SJCRH30 (cell line): ENCODE measurements at places on chromosomes 1 and 21. TPM values are rescaled to one million over a fixed set of nuclear protein-coding genes. Genes with fewer than 3 reads are reported as not detected.
A peak's percentile ranks its signal among the peaks of the same experiment; 100 is the strongest.

DNA sequence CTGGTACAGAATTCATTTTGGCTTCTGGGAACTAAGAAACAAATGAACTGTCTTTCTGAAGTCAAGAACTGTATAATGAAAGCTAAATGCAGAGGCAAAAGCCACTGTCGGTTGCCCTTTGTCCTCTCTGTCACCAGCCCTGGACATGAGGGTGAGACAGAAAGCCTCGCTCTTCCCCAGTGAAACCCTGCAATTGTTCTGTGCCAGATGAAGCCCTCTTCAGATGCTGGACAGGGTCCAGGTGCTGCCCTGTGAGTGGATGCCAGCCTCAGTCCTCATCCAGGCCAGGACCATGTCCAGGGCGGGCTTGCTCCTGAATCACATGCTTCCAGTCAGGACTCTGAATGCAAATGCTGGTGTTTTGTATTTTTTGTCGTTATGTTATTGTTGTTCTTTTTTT is 138.7 kb downstream of the RUNX1 start:
- DNase-seq = no peak
- no peaks in the 10 kb centered on the region for H3K4me1 ChIP-seq
- no peak overlapping the region for H3K27ac ChIP-seq
- H3K27me3 ChIP-seq = no peaks in the 10 kb centered on the region
- H3K4me3 ChIP-seq = no peak overlapping the region

DNA sequence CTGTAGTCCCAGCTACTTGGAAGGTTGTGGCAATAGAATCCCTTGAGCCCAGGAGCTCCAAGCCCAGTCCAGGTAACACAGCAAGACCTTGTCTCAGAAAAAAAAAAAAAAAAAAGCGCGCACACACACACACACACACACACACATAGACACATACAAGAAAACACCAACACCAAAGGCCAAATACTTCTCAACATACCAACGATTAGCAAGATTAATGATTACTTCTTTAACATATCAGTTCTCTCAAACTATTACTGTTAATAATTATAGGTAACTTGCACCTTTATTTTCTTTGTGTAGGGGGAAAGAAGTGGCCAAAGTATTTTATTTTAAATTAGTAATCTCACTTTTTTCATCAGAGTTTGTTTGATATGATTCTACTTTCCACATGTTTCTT is 289.5 kb upstream of the ADGRL2 start:
- H3K27me3 ChIP-seq = no peaks in the 10 kb centered on the region
- DNase-seq = no peak
- H3K4me3 ChIP-seq = no peak overlapping the region
- H3K36me3 ChIP-seq = no peaks in the 10 kb centered on the region

- no peak overlapping the region for H3K4me3 ChIP-seq
- H3K27ac ChIP-seq = no peak overlapping the region
- no peaks in the 10 kb centered on the region for H3K4me1 ChIP-seq
- H3K36me3 ChIP-seq = no peaks in the 10 kb centered on the region
- no peaks in the 10 kb centered on the region for H3K27me3 ChIP-seq
- DNase-seq = no peak
Measured at GRCh38 chr1:156808186-156809030, 8.2 kb downstream of the SH2D2A start.

DNA sequence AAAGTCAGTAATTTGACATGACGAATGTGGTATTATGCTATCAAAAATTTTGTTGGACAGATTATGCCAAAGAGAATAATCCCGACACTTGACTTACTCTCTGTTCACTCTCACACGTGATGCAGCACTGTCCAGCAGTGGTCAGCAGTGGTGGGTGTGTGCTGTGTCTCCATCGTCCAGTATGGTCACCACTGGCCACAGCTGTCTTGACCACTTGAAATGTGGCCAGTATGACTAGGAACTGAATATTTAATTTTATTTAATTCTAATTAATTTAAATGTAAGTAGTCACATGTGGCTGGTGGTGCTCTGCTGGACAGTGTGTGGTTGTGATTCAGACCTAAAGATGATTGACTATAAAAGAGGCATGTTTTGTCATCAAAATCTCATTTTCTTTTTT is 24.0 kb downstream of the URB2 start:
- no peak overlapping the region for H3K4me3 ChIP-seq
- no peak overlapping the region for H3K27ac ChIP-seq
- H3K4me1 ChIP-seq = peaks cover 8% of the 10 kb centered on the region
- H3K36me3 ChIP-seq = peaks cover 59% of the 10 kb centered on the region

The C4BPA gene
- total RNA-seq = 0.05 and 0.06 TPM in 2 replicates

- no peak for DNase-seq
- H3K36me3 ChIP-seq = no peaks in the 10 kb centered on the region
- H3K27ac ChIP-seq = no peak overlapping the region
- H3K4me1 ChIP-seq = no peaks in the 10 kb centered on the region
- no peak overlapping the region for H3K4me3 ChIP-seq
- H3K27me3 ChIP-seq = 0 out of 2 replicates have a peak, but pooled peaks cover 5% of the 10 kb centered on the region
Measured at GRCh38 chr1:65722461-65722860, 70.2 kb upstream of the PDE4B start.

- no peaks in the 10 kb centered on the region for H3K27me3 ChIP-seq
- no peak overlapping the region for H3K4me3 ChIP-seq
- no peak overlapping the region for H3K27ac ChIP-seq
- H3K36me3 ChIP-seq = no peaks in the 10 kb centered on the region
Measured at GRCh38 chr21:42151148-42151947, 67.6 kb upstream of the ABCG1 start.

- H3K27me3 ChIP-seq = no peaks in the 10 kb centered on the region
- H3K27ac ChIP-seq = no peak overlapping the region
- H3K4me1 ChIP-seq = no peaks in the 10 kb centered on the region
- no peak for DNase-seq
- peaks cover 68% of the 10 kb centered on the region for H3K36me3 ChIP-seq
- no peak overlapping the region for H3K4me3 ChIP-seq
Measured at GRCh38 chr21:31667132-31667531, 7.6 kb downstream of the SOD1 start.

The XCL1 gene
- 0.06 and 0.33 TPM in 2 replicates for total RNA-seq

GRCh38 chr1:10152709-10153284 is 57.6 kb upstream of the KIF1B start:
- peaks cover 14% of the 10 kb centered on the region for H3K36me3 ChIP-seq
- H3K27me3 ChIP-seq = no peaks in the 10 kb centered on the region
- peak; percentile 77 for DNase-seq
- no peak overlapping the region for H3K27ac ChIP-seq

The KLF17 gene
- not detected in 2 replicates for total RNA-seq

- no peaks in the 10 kb centered on the region for H3K27me3 ChIP-seq
- H3K4me1 ChIP-seq = no peaks in the 10 kb centered on the region
- H3K36me3 ChIP-seq = no peaks in the 10 kb centered on the region
- no peak overlapping the region for H3K4me3 ChIP-seq
- no peak overlapping the region for H3K27ac ChIP-seq
Measured at GRCh38 chr1:71593523-71593922, 512.7 kb upstream of the ZRANB2 start.

DNA sequence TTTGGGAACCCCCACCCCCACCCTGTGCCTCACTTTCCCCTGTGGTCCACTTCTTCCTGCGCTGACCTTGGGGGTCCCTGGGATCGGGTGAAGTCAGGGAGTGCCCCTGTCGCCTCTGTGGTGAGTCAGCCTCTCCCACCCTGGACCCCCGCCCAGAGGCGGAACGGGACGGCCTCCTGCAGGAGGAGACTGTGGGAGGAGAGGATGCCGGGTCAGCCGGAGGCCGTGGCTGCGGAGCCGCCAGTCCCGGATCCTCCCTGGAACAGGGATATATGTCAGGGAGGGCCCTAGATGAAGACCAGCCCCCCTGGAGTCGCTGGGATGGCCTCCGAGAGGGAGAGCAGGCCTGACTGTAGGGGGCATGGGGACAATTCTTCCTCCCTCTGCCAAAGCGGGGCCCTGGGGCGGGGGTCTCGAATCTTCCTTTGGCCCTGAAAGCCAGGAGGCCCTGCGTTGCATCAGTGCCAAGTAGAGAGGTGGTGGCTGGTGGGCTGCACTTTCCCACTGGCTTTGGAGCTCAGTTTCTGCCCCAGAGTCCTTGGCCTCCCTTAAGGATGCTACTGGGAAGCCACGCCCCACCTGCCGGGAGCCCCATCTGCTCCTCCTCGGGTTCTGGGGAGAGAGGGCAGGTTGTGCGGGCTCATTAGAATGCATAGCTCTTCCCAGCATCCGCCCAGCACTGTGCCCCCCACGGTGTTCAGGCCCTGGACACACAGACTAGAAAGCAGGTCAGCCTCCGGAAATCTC is 930 bp downstream of the ARHGEF10L start:
- peak overlapping the region; percentile 58 for H3K27ac ChIP-seq
- H3K36me3 ChIP-seq = no peaks in the 10 kb centered on the region
- peak; percentile 59 for DNase-seq
- peak overlapping the region; percentile 99 for H3K4me3 ChIP-seq
- H3K27me3 ChIP-seq = no peaks in the 10 kb centered on the region

DNA sequence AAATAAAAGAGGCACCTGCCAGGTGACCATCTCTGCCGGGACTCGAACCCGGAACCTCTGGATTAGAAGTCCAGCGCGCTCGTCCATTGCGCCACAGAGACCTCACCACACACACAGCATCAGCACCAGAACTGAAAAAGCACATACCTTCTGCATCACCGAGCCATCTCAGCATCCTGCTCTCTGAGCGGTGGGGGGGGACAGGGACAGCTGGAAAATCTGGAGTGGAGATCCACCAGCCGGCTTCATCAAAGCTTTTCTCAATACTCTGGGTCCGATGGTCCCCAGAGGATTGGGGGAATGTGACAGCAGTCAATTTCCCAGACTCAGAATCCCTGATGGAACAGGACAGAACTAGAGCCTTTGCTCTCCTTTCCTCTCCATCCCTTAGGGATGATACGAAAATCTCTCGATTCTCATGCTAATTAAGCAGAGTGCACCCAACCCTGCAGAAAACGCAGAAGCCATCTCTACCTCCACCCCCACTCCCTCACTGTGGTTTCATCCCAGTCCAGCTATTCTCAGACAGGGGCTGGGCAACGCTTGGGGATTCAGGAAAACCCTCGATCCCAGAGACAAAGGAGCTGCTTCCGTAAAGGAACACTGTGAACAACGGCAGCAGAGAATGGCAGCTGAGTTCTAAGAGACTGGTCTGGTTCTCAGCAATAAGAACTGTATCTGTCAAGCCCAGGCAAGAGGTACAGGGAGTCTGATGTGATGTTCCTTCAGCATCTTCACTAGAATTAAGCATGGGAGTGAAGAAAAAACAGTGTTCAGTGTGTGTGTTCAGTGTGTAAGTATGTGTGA is 29.6 kb upstream of the CADM3 start:
- no peak overlapping the region for H3K4me3 ChIP-seq
- no peaks in the 10 kb centered on the region for H3K4me1 ChIP-seq
- H3K36me3 ChIP-seq = no peaks in the 10 kb centered on the region
- DNase-seq = peak; percentile 3

GRCh38 chr1:59014827-59015226 is 231.0 kb upstream of the JUN start:
- H3K4me3 ChIP-seq = no peak overlapping the region
- no peak overlapping the region for H3K27ac ChIP-seq
- no peaks in the 10 kb centered on the region for H3K27me3 ChIP-seq
- no peaks in the 10 kb centered on the region for H3K36me3 ChIP-seq
- no peak for DNase-seq

- H3K36me3 ChIP-seq = no peaks in the 10 kb centered on the region
- no peak for DNase-seq
Measured at GRCh38 chr21:24272521-24272938, 1334.8 kb downstream of the MRPL39 start.

The LENEP gene
- total RNA-seq = not detected in 2 replicates

DNA sequence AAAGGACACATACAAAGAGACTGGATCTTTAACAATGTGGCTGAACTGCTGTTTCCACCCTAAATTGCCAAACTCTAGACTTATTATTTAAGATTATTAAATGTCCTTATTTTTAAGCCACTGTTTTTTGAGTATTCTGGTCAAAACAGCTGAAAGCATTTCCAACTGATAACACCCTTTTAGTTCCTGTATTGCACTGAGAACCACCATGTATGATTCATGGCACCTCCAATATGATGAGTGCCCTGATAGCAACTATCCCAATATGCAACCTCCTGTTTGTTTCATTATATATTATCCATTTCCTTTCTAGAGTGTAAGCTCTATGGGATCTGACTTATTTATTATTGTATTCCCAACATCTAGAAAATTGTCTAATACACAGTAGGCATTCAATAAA is 269.4 kb downstream of the HHIPL2 start:
- H3K27ac ChIP-seq = no peak overlapping the region
- peaks cover 2% of the 10 kb centered on the region; the same call in 1 of the 2 replicates for H3K27me3 ChIP-seq
- H3K4me1 ChIP-seq = peaks cover 8% of the 10 kb centered on the region
- no peak for DNase-seq
- no peaks in the 10 kb centered on the region for H3K36me3 ChIP-seq

GRCh38 chr1:47690341-47691250 is 252.8 kb downstream of the FOXD2 start:
- H3K4me3 ChIP-seq = peak overlapping the region; percentile 53
- H3K36me3 ChIP-seq = no peaks in the 10 kb centered on the region
- H3K27ac ChIP-seq = peak overlapping the region; percentile 86
- no peaks in the 10 kb centered on the region for H3K27me3 ChIP-seq

- no peak overlapping the region for H3K27ac ChIP-seq
- peaks cover 5% of the 10 kb centered on the region; the same call in 1 of the 2 replicates for H3K4me1 ChIP-seq
- H3K36me3 ChIP-seq = no peaks in the 10 kb centered on the region
- H3K4me3 ChIP-seq = no peak overlapping the region
- 0 out of 2 replicates have a peak, but pooled peaks cover 3% of the 10 kb centered on the region for H3K27me3 ChIP-seq
- no peak for DNase-seq
Measured at GRCh38 chr1:211605034-211605433, 26.1 kb upstream of the SLC30A1 start.

DNA sequence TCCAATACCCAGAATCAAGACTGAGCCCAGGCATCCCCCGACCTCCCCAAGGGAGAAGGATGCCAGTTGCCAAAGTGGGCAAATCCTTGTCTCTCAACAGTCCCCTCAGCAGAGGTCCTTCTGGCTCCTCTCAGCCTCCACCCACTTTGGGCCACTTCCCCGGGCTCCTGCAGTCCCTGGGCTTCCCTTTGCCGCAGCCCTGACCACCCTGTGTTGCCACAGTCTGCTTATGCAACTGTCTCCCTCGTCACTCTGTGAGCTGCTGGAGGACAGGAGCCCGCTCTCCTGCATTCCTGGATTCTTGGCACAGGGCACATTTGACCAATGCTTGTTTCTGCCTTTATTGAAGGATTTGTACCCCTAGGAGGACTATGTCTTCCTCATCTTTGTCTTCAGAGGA is 2.9 kb upstream of the LRP8 start:
- no peaks in the 10 kb centered on the region for H3K4me1 ChIP-seq
- H3K27me3 ChIP-seq = no peaks in the 10 kb centered on the region
- no peaks in the 10 kb centered on the region for H3K36me3 ChIP-seq
- no peak overlapping the region for H3K27ac ChIP-seq
- no peak for DNase-seq
